Sigmoid colon (tissue), 7 donors: ENCODE measurements at places on chromosomes 3 and 15. TPM values are rescaled to one million over a fixed set of nuclear protein-coding genes. Genes with fewer than 3 reads are reported as not detected.

DNA sequence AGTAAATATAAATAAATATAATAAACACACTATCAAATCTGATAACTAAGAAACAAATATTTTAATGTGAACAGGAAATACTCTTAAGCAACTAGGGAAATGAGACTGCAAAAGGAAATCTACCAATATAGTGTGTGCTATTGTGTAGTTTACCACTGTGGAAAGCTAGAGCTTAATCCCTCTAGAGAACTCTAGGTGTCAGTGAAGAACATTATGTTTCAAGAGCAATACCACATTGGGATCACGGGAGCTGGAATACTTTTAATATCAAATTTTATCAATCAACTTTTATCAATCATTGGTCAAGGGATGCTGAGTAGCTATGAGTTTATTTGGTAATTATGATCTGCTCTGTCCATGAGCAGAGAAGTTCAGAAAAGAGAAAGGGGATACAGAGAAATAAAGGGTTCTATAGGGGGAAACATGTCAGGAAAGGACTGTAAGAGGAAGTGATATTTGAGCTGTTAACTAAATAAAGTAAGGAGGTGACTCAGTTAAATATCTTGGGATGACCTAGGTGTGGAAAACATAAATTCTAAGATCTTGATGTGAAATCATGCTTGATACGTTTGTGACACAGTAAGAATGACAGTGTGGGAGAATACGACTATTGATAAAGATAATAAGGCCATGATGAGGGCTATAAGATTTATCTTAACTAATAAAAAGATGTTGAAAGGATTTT, 762.2 kb upstream of the ALCAM start:
- no peaks in the 10 kb centered on the region for H3K4me1 ChIP-seq
- no peaks in the 10 kb centered on the region for H3K36me3 ChIP-seq
- H3K27me3 ChIP-seq = no peaks in the 10 kb centered on the region
- no peak for DNase-seq
- H3K27ac ChIP-seq = no peak overlapping the region

DNA sequence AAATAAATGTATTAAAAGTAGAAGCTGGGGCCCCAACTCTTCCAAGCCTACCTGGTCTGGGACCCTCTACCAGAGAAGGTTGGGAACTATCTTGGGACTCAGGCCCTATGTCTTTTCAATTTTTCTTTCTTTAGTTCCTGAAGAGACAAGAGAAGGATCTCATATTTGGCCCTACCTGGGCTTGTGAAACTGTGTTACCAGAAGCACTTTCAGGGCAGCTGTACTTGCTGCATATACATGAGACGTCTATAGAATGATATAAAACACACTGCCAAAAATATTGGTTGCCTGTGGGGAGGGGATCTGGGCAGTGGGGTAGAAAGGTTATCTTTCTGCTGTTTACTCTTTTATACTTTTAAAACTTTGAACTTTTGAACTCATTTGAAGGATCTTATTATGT, 604 bp upstream of the EPB42 start:
- H3K36me3 ChIP-seq = no peaks in the 10 kb centered on the region
- H3K4me3 ChIP-seq = no peak overlapping the region
- H3K4me1 ChIP-seq = no peaks in the 10 kb centered on the region
- H3K27me3 ChIP-seq = peaks cover 18% of the 10 kb centered on the region
- DNase-seq = no peak

GRCh38 chr3:39067286-39067685, 15.5 kb downstream of the WDR48 start:
- no peaks in the 10 kb centered on the region for H3K4me1 ChIP-seq
- no peaks in the 10 kb centered on the region for H3K27me3 ChIP-seq
- DNase-seq = no peak
- no peak overlapping the region for H3K4me3 ChIP-seq

DNA sequence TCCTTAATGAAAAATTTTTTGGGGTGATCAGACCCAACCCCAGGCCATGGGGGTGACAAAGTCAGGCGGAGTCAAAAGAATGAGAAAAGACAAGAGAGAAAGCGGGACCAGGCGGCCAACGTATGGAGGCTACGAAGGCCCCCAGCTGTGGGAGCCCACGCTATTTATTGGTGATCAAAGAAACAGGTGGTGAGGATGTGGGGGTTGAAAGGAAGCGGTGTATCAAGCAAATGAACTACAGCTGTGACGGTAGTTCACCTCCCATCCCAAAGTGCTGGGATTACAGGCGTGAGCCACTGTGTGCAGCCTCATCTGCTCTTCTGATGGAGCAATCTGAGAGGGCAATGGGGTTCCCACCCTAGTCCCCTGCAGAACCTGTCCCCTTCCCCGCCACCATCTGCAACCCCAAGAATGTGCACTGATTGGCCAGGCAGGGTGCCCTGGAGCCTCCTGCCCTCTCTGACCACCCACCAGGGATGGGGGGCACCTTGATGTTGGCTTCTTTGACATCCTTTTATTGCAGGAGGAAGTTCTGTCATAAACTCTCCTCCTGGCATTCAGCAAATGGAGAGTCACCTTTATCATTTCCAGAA, 1.1 kb upstream of the CHRNA3 start:
- H3K4me1 ChIP-seq = peaks cover 33% of the 10 kb centered on the region
- no peaks in the 10 kb centered on the region for H3K36me3 ChIP-seq
- no peak overlapping the region for H3K27ac ChIP-seq
- H3K4me3 ChIP-seq = no peak overlapping the region

GRCh38 chr3:126216416-126216815, 36.0 kb upstream of the ALDH1L1 start:
- no peak overlapping the region for H3K4me3 ChIP-seq
- peaks cover 4% of the 10 kb centered on the region for H3K27me3 ChIP-seq
- peaks cover 9% of the 10 kb centered on the region for H3K4me1 ChIP-seq

The GPR27 gene
- total RNA-seq = 1.1 TPM

The NGLY1 gene
- 25.3 TPM for total RNA-seq

GRCh38 chr3:68060191-68060590, 405.8 kb upstream of the SUCLG2 start:
- no peaks in the 10 kb centered on the region for H3K36me3 ChIP-seq
- H3K4me1 ChIP-seq = no peaks in the 10 kb centered on the region
- no peaks in the 10 kb centered on the region for H3K27me3 ChIP-seq
- DNase-seq = no peak

- H3K27ac ChIP-seq = no peak overlapping the region
- DNase-seq = no peak
- no peak overlapping the region for H3K4me3 ChIP-seq
- no peaks in the 10 kb centered on the region for H3K36me3 ChIP-seq
- no peaks in the 10 kb centered on the region for H3K27me3 ChIP-seq
Measured at GRCh38 chr3:139095803-139096466, 51.2 kb upstream of the PRR23C start.

The CISH gene
- 4.2 TPM for total RNA-seq

The SKOR1 gene
- 1.6 TPM for total RNA-seq

DNA sequence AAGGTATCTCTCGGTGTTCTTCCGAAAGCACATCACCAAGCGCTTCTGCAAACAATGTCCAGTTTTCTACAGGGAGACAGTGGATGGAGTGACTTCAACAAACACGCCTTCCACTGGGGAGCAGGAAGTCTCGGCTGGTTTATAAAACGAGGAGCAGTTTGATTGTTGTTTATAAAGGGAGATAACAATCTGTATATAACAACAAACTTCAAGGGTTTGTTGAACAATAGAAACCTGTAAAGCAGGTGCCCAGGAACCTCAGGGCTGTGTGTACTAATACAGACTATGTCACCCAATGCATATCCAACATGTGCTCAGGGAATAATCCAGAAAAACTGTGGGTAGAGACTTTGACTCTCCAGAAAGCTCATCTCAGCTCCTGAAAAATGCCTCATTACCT, 4.6 kb downstream of the CCR2 start:
- H3K4me1 ChIP-seq = no peaks in the 10 kb centered on the region
- H3K36me3 ChIP-seq = no peaks in the 10 kb centered on the region
- DNase-seq = no peak

GRCh38 chr15:55327387-55327786, 8.4 kb downstream of the PIGB start:
- H3K27me3 ChIP-seq = no peaks in the 10 kb centered on the region
- no peak for DNase-seq
- no peaks in the 10 kb centered on the region for H3K4me1 ChIP-seq
- no peak overlapping the region for H3K4me3 ChIP-seq

GRCh38 chr3:132553826-132554225, 43.2 kb upstream of the ACKR4 start:
- H3K4me3 ChIP-seq = no peak overlapping the region
- no peaks in the 10 kb centered on the region for H3K4me1 ChIP-seq
- no peak overlapping the region for H3K27ac ChIP-seq
- no peaks in the 10 kb centered on the region for H3K27me3 ChIP-seq
- peaks cover 14% of the 10 kb centered on the region for H3K36me3 ChIP-seq

DNA sequence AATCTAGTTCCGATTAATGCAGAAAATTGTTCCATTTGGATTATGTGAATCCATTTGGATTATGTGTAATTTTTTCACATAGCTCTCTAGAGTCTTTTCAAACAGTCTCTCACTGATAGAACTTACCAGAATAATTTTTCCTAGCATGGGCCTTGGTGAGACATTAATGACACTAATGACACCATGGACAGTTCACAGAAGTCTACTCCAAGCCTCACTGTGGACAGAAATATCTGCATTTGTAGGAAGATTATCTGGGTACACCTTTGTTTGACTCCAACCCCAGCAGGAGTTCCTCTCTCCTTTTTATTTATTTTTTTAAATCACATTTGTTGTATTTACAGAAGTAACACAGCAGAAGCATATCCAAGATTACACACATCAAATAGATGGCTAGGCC, 27.9 kb downstream of the AADACL2 start:
- no peak overlapping the region for H3K27ac ChIP-seq
- no peak overlapping the region for H3K4me3 ChIP-seq
- H3K4me1 ChIP-seq = no peaks in the 10 kb centered on the region
- DNase-seq = no peak
- no peaks in the 10 kb centered on the region for H3K27me3 ChIP-seq

The CHRD gene
- total RNA-seq = 9.2 TPM

DNA sequence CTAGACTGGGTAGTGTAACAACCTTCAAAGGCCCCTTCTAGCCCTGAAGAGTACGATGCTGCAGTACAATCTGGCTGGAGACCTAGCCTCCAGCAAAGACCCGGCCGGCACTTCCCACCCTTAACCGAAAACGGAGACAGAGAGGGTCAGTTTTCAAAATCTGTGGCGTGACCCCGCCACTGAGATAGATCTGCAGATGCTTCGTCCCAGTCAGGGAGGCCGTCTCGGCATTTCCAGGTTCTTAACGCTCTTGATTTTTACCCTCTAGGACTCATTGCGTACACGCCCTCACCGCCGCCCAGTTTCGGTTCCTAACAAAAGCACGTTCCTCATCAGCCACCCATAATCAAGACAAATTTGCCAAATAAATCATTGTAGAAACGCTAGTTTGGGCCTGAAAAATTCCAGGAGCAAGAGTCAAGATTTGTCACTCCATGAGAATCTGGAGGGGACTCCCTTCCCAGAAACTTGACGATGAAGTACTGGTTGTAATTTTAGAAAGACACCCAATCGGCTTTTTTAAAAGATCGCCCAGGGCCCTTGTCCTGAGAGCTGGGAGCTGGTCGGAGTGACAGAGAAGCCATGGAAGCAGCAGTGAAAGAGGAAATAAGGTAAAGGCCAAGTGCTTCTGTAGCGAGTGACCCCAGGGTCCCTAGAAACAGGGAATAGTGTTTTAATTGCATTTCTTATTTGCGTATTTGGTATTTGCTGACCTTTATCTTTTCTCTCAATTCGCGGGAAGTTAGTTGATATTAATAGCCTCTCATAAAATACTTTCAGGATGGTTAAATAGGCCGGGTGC, 868 bp upstream of the TMEM87A start:
- no peaks in the 10 kb centered on the region for H3K27me3 ChIP-seq
- H3K4me1 ChIP-seq = peaks cover 41% of the 10 kb centered on the region
- peak; percentile 83 for DNase-seq
- peak overlapping the region; percentile 98 for H3K27ac ChIP-seq

- H3K4me1 ChIP-seq = no peaks in the 10 kb centered on the region
- DNase-seq = no peak
- no peak overlapping the region for H3K4me3 ChIP-seq
- H3K27me3 ChIP-seq = no peaks in the 10 kb centered on the region
Measured at GRCh38 chr15:75656331-75656730, 8.6 kb downstream of the SNX33 start.

- no peaks in the 10 kb centered on the region for H3K36me3 ChIP-seq
- H3K27ac ChIP-seq = no peak overlapping the region
- H3K4me3 ChIP-seq = no peak overlapping the region
- DNase-seq = no peak
Measured at GRCh38 chr3:38332201-38332600, 14.4 kb upstream of the XYLB start.

GRCh38 chr3:74883690-74884089, 269.2 kb upstream of the CNTN3 start:
- no peak for DNase-seq
- H3K36me3 ChIP-seq = no peaks in the 10 kb centered on the region
- H3K4me3 ChIP-seq = no peak overlapping the region

GRCh38 chr15:74835312-74835823, 7.6 kb downstream of the ULK3 start:
- H3K36me3 ChIP-seq = no peaks in the 10 kb centered on the region
- DNase-seq = no peak
- H3K27me3 ChIP-seq = no peaks in the 10 kb centered on the region
- H3K4me1 ChIP-seq = peaks cover 5% of the 10 kb centered on the region
- H3K27ac ChIP-seq = no peak overlapping the region
- H3K4me3 ChIP-seq = no peak overlapping the region

GRCh38 chr15:72591361-72591760, 63.1 kb upstream of the GOLGA6B start:
- no peak overlapping the region for H3K27ac ChIP-seq
- H3K4me3 ChIP-seq = no peak overlapping the region
- DNase-seq = no peak
- no peaks in the 10 kb centered on the region for H3K27me3 ChIP-seq

DNA sequence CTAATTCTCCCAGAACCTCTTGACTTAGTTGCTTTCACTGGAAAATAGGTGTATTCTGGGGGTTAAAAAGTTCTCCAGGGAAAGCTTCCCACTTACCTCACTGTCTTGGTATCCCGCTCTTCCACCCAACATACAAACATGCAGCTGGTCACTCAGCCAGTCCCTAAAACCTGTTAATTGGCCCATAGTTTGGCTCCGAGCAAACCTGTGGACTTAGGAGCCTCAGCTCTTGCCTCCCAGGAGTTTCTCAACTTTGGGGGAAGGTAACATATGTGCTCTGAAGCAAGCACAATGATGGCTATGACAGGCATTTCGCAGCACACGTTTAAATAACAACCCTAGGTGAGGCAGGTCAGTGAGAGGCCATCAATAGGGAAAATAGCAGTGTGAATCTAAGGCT, 25.8 kb upstream of the LRRFIP2 start:
- no peak overlapping the region for H3K27ac ChIP-seq
- H3K4me3 ChIP-seq = no peak overlapping the region
- H3K27me3 ChIP-seq = no peaks in the 10 kb centered on the region
- DNase-seq = no peak
- no peaks in the 10 kb centered on the region for H3K36me3 ChIP-seq
- peaks cover 8% of the 10 kb centered on the region for H3K4me1 ChIP-seq

GRCh38 chr3:121836064-121836463, 1.1 kb downstream of the EAF2 start:
- H3K27me3 ChIP-seq = no peaks in the 10 kb centered on the region
- H3K4me1 ChIP-seq = peaks cover 25% of the 10 kb centered on the region
- H3K4me3 ChIP-seq = no peak overlapping the region
- H3K27ac ChIP-seq = no peak overlapping the region
- no peaks in the 10 kb centered on the region for H3K36me3 ChIP-seq
- DNase-seq = no peak

The ZNF197 gene
- 30.8 TPM for total RNA-seq
